Activated CD4-positive, alpha-beta memory T cell treated with anti-CD3 and anti-CD28 coated beads for 36 hours (primary cell): ENCODE measurements at places on chromosomes 5 and 9. TPM values are rescaled to one million over a fixed set of nuclear protein-coding genes. Genes with fewer than 3 reads are reported as not detected.

SV2C gene
- total RNA-seq: 0.02 TPM

TAF11L6 gene
- total RNA-seq: not detected

DNA sequence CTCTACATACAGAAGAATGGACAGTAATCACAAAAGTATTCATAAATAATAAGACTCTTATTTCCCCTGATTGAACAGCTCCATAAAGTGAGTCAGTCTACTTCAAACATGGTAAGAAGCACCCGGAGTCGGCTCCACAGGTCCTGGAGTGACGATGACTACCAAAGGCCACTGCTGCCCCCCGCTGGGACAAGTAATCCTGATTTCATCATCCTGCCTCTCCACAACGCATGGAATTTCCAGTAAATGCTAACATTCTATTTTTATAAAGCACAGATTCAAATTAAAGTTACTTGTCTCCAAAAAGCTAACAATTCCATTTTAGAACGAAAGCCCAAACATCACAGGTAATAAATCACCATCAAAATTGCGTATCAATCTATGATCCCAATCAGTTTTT, 16.2 kb downstream of the ATPSCKMT start:
- DNase-seq: no peak
- H3K27ac ChIP-seq: no peak overlapping the region
- H3K36me3 ChIP-seq: peaks cover 33% of the 10 kb centered on the region
- no peaks in the 10 kb centered on the region for H3K4me1 ChIP-seq
- no peak overlapping the region for H3K4me3 ChIP-seq
- no peaks in the 10 kb centered on the region for H3K27me3 ChIP-seq

- H3K4me1 ChIP-seq: no peaks in the 10 kb centered on the region
- H3K4me3 ChIP-seq: no peak overlapping the region
- H3K27me3 ChIP-seq: no peaks in the 10 kb centered on the region
- no peaks in the 10 kb centered on the region for H3K36me3 ChIP-seq
Measured at GRCh38 chr9:12903316-12903715, 128.5 kb downstream of the LURAP1L start.

- H3K4me3 ChIP-seq: no peak overlapping the region
- H3K4me1 ChIP-seq: peaks cover under 1% of the 10 kb centered on the region
- no peak for DNase-seq
- no peak overlapping the region for H3K27ac ChIP-seq
- H3K36me3 ChIP-seq: peaks cover 2% of the 10 kb centered on the region
Measured at GRCh38 chr9:98856982-98857381, 49.5 kb downstream of the GALNT12 start.

DNA sequence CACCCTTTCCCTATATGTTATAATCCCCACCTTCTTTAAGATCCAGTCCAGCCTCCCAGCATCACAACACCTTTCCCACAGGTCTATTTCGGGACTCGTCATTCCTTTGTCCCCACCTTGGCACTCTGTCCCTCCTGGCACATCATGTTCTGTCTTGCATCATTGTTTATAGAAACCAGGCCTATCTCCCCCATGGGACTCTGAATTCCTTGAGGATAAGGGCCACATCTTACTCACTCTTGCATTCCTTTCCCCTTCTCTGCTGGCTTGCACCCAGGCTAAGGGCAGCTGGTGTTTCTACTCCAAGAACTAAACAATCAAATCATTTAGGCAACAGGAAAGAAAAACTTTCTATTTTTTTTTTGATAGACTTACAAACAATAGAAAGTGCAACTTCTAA, 205.7 kb downstream of the AGTPBP1 start:
- H3K36me3 ChIP-seq: no peaks in the 10 kb centered on the region
- no peaks in the 10 kb centered on the region for H3K27me3 ChIP-seq
- H3K4me1 ChIP-seq: no peaks in the 10 kb centered on the region
